ENCODE measurements at places on chromosomes 3 and 15.

- peak; percentile 26 for DNase-seq
These were observed 39.3 kb upstream of the UTS2B start for GRCh38 chr3:191369616-191370010.

DNA sequence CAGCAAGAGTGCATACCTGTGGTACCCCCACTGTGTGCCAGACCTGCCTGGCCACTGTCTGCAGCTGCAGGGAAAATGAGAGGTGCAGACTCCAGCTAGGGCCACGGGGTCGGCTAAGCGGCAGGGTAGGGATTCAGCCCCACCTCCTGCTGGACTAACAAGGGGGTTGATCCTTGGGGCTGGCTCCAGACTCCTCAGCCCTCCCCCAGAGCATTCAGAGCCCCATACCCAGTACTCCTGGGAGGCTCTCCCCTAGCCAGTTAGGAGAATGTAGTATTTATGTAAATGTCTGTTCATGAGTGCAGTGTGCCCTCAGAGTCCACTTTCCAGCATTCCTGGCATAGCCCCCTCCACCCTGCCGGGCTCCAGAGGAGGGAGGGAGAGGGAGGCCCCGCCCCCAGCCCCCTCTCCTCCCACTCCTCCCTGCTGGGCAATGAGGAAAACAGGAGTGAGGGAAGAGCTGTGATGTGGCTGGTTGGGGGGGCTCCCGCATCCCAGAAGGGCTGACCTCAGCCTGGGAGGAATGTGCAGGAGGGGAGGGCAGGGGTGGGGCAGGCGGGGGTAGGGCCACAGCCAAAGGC lies 4.5 kb upstream of the SEMA3B start:
- no peak for DNase-seq

GRCh38 chr15:100663086-100663914 lies 60.9 kb downstream of the ASB7 start:
- DNase-seq, result no peak

- no peak for DNase-seq
These were observed 189.8 kb downstream of the RYR3 start for GRCh38 chr15:33500432-33501195.

DNA sequence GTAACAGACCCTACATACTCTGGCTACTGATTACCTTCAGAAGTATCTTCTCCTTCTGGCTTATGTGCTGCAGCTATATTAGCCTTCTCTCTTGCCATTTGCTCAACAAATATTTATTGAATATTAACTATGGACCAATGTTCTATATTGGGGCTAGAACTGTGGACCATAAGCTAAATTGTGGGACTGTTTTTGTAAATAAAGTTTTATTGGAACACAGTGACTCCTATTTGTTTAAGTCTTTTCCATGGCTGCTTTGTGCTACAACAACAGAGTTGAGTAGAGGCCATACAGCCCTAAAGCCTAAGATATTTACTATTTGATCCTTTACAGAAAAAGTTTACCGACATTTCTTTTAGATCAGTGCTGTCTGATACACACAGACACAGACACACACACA lies 20.3 kb upstream of the XIRP1 start:
- DNase-seq, result no peak

DNA sequence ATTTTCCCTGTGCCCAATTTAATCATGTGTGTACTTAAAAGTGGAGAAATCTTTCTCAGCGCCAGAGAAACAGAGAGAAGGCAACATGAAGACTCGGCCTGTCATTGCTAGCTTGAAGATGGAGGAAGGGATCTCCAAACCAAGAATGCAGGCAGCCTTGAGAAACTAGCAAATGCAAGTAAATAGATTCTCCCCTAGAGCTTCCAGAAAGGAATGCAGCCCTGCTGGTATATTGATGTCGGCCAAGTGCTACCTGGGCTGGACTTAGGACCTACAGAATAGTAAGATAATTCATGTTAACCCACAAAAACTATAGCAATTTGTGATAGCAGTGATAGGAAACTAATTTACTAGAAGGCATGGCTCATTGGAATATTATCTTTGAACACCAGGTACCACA lies 150.9 kb upstream of the ABI3BP start:
- no peak for DNase-seq

- no peak for DNase-seq
These were observed 58.6 kb downstream of the TMOD3 start for GRCh38 chr15:51887887-51888592.

- no peak for DNase-seq
These were observed 307.5 kb downstream of the EDEM1 start for GRCh38 chr3:5494905-5495519.

DNA sequence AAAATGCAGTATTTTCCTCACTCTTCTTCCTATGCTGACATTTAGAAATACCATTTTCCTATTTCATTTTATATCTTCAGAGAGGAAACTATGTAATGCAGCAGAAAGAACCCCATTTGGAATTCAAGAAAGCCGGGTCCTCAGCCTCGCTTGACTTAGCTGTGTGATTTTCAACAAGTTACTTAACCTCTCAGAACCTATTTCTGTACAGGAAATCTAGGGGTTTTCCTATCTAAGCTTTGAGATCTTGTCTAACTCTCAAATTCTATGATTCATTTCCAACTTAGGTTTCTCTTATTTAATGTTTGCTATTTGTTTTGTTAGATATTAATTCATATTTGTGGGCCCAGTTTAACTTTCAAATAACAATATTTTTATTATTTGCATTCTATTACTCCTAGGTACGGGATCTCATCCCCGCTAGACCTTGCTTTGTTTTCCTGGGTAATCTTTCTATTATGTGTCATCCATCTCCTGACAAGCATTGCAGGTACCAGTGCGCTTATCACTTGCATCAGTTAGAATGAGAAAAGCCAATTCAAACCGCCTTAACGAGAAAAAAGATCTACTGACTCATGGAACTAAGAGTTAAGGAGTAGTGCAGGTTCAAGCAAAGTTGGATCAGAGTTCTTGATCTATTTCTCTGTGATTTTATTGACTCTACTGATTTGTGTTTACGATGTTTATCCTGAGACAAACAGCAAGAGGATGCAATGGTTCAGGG lies 70.6 kb upstream of the BHLHE40 start:
- DNase-seq, result no peak

DNA sequence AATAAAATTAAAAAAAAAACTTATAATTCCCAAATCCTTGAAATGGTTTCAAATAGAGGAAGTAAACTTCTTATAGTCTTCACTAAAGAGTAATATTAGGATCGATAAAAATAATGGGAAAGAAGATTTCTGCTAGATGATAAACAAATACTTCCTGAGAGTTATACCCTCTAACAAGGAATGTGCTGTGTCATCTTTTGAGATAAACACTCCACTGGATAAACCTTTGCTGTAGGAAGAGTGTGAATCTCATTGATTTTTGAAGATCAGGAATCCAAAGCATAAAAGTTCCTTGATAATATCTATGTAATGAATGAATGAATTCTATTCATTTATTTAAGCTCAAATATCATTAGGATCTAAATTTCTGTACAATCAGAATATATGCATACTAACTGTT lies 161.0 kb upstream of the GBE1 start:
- no peak for DNase-seq
